ENCODE measurements at places on chromosomes 13 and 19.

GRCh38 chr19:15321739-15322138, 10.6 kb downstream of the BRD4 start:
- DNase-seq = no peak

GRCh38 chr19:39946532-39946931, 12.1 kb upstream of the FCGBP start:
- DNase-seq = no peak

- DNase-seq = no peak
Measured at GRCh38 chr13:92716749-92717148, 509.9 kb upstream of the GPC6 start.

GRCh38 chr19:10946958-10947657, 13.7 kb upstream of the SMARCA4 start:
- no peak for DNase-seq

DNA sequence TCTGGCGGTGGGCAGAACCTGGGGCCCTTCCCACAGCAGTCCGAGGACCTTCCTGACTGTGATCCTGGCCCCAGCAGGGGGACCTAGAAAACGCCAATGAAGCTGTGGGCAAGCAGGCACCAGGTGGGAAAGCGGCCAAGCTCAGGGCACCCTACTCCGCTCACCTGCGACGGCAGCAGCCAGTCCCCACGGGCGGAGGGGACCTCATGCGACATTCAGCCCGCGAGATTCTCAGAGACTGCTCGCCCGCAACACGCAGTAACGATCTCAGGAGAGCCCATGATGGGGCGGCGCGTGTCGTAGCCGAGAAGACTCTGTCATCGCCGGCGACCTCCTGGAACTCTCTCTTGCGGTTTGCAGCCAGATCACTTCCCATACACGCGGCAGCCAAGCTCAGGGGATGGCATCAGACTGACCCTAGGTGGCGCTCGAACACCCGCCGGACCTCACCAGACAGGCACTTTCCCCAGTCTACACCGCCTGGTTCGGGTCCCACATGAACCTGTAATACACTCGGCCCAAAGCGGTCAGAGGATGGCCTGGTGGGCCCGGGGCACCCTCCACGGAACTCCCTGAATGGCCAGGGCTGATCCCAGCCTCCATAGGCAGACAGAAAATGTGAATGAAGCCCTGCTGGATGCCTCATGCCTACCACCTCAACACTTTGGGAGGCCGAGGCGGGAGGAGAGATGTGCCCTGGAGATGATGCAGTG, 26.5 kb downstream of the MAN2B1 start:
- peak; percentile 80 for DNase-seq

GRCh38 chr13:104411141-104411765, 1345.0 kb upstream of the SLC10A2 start:
- no peak for DNase-seq

DNA sequence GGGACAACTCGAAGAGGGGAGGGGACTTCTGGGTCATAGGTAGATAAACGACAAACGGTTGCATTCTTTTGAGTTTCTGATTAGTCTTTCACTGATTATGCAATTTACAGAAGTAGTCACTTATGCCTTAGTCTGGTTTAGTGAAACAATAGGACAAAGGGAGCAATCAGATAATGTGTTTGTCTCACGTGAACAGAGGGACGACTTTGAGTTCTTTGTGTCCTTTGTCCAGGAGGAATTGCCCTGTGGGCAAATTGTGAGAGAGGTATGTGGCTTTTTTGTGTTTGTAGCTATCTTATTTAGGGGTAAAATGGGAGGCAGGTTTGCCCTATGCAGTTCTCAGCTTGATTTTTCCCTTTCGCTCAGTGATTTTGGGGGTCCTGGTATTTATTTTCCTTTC, 362.9 kb upstream of the PCDH20 start:
- DNase-seq = no peak

DNA sequence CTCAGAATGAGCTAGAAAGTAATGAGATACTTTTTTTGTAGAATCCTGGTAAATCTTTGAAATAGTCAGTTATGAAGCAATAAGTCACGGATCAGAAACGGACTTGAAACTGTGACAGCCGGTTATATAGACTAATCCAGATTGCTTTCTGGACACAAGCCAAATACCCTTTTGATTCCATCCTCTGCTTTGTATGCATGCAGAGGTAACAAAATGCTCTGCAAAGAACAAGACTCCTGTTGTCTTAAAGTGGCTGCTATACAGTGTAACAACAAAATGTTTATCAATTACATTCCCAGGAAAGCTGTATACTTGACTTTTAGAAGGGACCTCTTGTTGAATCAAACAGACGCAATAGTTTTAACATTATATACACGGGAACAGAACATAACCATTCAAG, 66.5 kb upstream of the STARD13 start:
- DNase-seq = no peak

- DNase-seq = no peak
Measured at GRCh38 chr13:99749271-99750019, 222.1 kb downstream of the ZIC5 start.

DNA sequence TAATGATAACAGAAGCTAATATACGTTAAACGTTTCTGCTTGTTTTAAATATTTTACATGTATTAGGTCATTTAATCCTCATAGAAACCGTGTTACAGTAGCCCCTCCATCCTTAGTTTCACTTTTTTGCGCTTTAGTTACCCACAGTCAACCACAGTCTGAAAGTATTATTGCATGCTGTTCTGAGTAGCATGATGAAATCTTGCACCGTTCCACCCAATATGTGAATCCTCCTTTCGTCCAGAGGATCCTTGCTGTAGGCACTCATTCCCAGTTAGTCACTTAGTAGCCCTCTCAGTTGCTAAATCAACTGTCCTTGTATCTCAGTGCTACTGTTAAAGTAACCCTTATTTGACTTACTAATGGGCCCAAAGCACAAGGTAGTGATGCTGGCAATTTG, 257.8 kb downstream of the ENOX1 start:
- DNase-seq = no peak

GRCh38 chr19:593055-593454, 3.4 kb downstream of the HCN2 start:
- no peak for DNase-seq

GRCh38 chr19:45146251-45146650, 14.5 kb downstream of the NKPD1 start:
- DNase-seq = no peak

- no peak for DNase-seq
Measured at GRCh38 chr19:38293281-38293680, 10.8 kb upstream of the C19orf33 start.

GRCh38 chr19:50815439-50815838, 8.1 kb downstream of the KLK1 start:
- DNase-seq = no peak

- DNase-seq = no peak
Measured at GRCh38 chr19:38685666-38686529, 38.4 kb downstream of the ACTN4 start.

DNA sequence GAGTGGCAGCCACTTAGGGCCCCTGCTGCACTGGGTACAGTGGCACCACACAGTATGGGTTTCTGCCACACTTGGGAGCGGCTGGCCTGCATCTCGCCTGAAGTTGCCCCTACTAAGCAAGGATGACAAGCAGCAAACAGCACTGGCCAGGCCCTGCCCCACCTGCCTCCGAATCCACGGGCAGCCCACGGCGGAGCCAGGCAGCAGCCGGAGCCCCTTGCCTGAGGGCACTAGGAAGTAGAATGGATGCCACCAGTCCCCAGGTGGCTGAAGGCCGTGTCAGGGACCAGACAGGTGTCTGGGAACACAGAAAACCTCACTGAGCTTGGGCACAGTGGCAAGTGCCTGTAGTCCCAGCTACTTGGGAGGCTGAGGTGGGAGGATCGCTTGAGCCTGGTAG, 19.4 kb downstream of the MLLT1 start:
- no peak for DNase-seq

GRCh38 chr13:30751183-30751933, 16.0 kb downstream of the ALOX5AP start:
- no peak for DNase-seq

DNA sequence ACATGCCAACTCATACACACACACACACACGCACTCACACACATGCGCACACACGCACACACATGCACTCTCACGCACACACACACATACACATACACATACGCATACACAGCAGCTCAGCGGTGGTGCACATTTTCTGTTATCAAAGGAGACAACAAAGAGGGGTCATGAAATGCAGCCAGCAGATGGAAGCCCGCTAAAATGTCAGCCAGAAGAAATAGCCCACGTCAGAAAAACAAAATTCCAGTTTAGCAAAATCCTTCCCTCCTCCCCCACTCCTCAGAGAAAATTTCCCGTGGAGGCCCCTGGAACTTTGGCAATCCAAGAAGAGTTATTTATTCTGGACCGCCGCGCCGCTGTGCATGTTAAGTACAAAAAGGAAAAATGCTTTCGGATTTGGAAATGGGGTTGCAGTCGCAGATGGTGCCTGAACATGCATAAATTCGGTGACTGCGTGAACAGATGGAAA, 114.6 kb upstream of the VSTM2B start:
- peak; percentile 71 for DNase-seq
